ENCODE measurements at places on chromosomes 4 and X. TPM values are rescaled to one million over a fixed set of nuclear protein-coding genes. Genes with fewer than 3 reads are reported as not detected.

GRCh38 chrX:3811331-3812311 lies 98.2 kb upstream of the PRKX start:
- DNase-seq = peak; percentile 64

DNA sequence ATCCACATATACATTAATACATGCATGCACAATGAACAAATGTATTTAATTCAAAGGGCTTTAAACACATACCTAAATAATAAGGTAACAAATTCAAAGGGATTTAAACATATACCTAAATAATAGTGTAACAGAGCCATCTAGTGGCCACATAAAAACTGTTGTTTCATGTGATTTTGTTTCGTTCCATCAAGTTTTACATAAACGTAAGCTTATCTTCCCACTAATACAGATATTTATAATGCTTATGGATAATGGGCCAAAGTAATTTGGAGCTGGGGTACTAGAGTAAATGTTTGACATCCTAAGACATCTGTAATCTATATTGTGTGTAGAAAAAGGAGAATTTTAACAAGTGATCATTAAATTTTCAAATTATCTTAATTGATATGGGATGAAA lies 82.3 kb downstream of the PRSS12 start:
- peak; percentile 36 for DNase-seq

DNA sequence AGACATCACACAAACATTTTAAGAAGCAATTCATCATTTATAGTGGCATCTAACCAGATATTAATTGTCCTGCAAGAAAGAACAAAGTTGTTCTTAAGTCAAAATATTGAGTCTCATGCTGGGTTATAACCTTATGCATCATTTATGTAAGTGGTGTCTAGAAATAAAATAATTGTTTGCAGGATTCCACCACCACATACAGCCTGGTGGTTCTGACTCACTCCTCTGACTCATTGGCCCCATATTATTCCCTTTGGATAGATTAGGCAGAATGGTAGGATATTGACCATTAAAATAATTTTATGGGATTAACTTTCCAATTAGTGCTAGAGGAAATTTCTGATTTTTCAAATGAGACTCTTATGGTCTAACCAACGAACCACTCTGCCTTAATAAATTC lies 384.5 kb downstream of the GRXCR1 start:
- DNase-seq = no peak

GRCh38 chr4:22268350-22269025 lies 247.4 kb downstream of the ADGRA3 start:
- peak; percentile 20 for DNase-seq

The NPY2R gene
- not detected for total RNA-seq

GRCh38 chrX:10988653-10989052 lies 122.5 kb upstream of the HCCS start:
- DNase-seq = no peak

- peak; percentile 99 for DNase-seq
Measured at GRCh38 chr4:7828011-7828720, 111.5 kb downstream of the AFAP1 start.

DNA sequence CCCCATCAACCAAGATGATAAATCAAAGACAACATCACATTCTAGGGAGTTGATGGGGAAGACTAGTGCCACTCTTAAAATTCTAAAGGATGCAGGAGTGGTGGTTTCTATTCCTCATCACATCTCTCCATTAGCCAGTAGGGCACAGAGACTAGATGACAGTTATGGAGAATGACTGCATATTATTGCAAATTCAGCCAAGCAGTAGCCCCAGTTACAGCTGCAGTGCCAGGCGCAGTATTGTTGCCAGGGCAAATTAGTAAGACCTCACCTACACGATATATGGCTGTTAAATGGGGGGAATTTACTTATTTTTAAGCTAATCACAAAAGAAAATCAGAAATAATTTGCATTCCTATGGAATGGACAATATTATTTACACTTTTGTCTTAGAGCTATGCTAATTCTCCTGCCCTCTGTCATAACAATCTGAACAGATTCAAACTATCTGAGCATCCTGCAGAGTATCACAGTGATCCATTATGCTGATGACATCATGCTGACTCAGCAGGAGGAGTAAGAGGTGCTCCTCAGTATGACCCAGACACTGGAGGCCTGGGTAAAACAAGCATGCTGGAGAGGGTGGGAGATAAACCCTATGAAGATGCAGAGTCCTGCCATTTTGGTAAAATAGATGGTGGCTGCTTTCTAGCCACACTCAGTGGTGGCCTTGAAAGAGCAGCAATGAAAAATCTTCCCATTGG lies 24.7 kb downstream of the ETNPPL start:
- DNase-seq = no peak

The FAM47C gene
- not detected for total RNA-seq

DNA sequence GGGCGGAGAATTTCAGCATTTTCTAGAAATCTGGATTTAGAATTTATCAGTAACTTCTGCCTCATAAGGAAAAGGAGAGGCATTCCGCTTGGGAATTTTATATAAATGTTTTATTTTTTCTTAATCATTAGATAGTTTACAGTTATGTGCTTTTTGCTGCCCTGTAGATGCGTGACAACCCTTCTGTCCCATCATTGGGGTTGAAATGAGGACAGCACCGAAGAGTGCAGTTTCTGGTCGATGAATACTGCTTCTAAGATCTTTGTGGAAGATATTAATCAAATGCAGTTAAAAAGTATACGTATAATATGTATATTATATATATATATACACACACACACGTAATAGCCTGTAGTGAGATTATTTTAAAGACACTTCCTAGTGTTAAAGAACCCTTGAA lies 1.5 kb downstream of the RBPJ start:
- DNase-seq = no peak

GRCh38 chrX:41081821-41082220 lies 3.4 kb upstream of the USP9X start:
- DNase-seq = no peak

The UGT2B15 gene
- not detected for total RNA-seq

GRCh38 chr4:77798385-77798784 lies 20.8 kb downstream of the CNOT6L start:
- DNase-seq = no peak

DNA sequence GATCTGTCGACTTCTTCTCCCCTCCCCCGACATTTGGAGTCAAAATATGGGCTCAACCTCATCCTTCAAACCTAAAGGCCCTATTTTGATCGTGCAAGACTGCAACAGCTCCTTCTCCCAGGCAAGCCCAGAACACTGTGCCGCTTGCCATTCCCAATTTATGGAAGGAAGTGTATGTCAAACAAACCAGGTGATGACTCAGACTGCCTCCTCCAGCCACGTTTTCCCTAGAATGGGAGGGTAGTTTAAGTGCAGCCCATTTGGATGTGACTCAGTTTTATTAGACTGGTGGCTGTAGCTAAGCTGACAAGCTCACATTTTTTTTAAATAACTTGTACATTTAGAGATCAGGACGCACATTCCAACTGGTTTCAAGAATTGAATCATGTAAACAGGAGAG lies 570.4 kb upstream of the DIPK2B start:
- DNase-seq = peak; percentile 96

- DNase-seq = peak; percentile 61
Measured at GRCh38 chr4:111678479-111678878, 466.8 kb upstream of the FAM241A start.

GRCh38 chrX:54909941-54910340 lies 10.7 kb upstream of the TRO start:
- DNase-seq = no peak
